ENCODE measurements at places on chromosomes 4 and X.

DNA sequence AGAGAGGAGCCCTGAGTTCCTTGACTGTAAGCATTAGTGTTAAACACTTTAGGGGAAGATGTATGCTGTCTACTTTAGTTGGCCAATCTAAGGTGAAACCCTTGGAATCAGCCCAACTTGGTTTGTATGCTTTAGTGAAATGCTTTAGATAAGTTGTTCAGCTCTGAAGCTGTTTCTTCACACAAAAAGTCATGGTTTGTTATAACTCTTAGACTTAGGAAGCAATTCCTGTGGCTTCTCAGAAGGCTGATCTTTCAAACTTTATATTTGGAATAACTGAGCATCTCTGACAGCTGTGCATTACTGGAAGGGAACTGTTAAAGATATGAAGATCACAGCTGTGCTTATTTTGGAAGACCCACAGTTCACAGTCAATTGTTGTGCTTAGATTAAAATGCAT is 714.1 kb downstream of the FAT4 start:
- no peak for DNase-seq

DNA sequence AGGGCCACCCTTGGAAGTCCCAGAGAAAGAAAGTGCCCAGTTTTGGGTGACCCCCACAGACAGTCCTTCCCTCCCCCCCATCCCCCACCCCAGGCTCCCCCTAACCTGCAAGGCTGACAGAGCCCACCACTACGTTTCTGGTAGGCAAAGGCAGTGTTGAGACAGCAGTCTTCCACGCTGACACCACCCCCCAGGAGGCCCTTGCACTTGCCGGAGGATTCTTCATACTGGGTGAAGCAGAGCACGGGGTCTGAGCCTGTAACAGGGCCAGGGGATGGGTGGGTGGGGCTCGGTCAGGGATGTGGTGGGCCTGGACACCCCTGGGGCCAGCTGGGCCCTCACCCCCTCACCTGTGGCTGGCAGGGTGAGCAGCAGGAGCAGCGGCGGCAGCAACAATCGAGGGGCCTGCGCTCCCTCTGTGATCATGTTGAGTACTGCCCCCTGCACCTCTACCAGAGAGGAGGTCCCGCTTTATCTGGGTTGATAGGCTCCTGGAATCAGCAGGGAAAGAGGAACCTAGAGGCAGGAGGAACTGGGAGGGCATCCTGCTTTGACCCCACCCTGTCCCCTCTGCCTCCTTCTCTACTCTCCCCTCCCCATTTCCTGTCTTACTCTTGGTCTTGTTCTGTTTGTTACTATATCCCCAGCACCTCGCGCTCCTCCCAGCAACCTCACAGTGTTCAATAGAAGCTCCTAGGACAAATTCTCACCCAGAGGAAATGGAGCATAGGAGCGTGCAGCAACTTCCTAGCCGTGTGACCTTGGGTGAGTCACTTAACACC is at the start of gene CFP:
Gene CFP, minus strand, starts transcription at position 512 of the 782 bp plus-strand sequence. Its CDS starts 86 bp downstream, at position 426.
- no peak for DNase-seq

DNA sequence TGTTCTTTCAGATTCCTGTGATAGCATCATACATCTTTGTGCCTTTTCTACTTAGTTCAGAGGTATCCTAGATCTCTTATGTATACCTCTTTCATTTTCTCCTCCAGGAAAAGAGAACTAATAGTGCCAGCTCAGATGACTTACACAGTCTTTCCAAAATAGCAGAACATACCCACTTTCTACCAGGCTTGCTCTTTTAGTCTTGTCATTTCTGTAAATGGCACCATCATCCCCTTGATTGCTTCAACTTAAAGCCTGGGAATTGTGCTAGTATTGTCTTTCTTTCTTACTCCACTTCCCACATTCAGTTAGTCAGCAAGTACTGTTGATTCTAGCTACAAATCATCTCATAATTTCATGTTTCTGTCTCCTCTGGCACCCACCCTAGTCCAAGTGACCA is 5.1 kb downstream of the APEX2 start:
- DNase-seq: no peak

DNA sequence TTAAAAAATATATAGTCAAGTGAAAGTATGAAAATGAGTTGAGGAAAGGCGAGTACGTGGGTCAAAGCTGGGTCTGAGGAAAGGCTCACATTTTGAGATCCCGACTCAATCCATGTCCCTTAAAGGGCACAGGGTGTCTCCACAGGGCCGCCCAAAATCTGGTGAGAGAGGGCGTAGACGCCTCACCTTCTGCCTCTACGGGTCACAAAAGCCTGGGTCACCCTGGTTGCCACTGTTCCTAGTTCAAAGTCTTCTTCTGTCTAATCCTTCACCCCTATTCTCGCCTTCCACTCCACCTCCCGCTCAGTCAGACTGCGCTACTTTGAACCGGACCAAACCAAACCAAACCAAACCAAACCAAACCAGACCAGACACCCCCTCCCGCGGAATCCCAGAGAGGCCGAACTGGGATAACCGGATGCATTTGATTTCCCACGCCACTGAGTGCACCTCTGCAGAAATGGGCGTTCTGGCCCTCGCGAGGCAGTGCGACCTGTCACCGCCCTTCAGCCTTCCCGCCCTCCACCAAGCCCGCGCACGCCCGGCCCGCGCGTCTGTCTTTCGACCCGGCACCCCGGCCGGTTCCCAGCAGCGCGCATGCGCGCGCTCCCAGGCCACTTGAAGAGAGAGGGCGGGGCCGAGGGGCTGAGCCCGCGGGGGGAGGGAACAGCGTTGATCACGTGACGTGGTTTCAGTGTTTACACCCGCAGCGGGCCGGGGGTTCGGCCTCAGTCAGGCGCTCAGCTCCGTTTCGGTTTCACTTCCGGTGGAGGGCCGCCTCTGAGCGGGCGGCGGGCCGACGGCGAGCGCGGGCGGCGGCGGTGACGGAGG is at the start of gene FMR1:
Gene FMR1, plus strand, starts transcription at position 728 of the 831 bp plus-strand sequence. CDS start 261 bp downstream, outside the sequence.
- DNase-seq: peak; percentile 82

- DNase-seq: no peak
Observed at GRCh38 chrX:9912351-9913145, 54.6 kb upstream of the CLDN34 start.

- DNase-seq: no peak
Observed at GRCh38 chrX:471281-471680, 84.6 kb upstream of the PPP2R3B start.

GRCh38 chr4:140297221-140297570 is 76.2 kb upstream of the SCOC start:
- no peak for DNase-seq

- no peak for DNase-seq
Observed at GRCh38 chr4:152266831-152267480, 268.9 kb downstream of the FBXW7 start.

DNA sequence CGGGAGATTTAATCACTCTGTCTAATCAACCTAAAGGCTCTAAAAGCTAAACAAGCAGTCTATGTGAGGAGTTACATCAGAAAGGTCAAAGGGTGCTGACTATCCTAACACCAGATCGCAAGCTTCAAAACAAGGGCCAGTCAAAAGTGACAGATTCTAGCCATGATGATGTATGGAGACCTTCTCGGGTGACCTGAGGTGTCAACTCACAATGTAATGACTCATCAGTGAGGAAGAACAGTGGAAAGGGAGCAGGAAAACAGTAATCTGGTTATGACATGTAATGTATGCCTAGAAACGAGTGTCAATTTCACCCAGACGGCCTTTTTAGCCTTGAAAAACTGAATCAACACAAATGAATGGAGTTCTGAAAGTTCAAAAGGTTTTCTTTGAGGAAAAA is 375.3 kb downstream of the IDS start:
- DNase-seq: no peak

GRCh38 chr4:143736861-143737260 is 36.4 kb upstream of the FREM3 start:
- DNase-seq: no peak

DNA sequence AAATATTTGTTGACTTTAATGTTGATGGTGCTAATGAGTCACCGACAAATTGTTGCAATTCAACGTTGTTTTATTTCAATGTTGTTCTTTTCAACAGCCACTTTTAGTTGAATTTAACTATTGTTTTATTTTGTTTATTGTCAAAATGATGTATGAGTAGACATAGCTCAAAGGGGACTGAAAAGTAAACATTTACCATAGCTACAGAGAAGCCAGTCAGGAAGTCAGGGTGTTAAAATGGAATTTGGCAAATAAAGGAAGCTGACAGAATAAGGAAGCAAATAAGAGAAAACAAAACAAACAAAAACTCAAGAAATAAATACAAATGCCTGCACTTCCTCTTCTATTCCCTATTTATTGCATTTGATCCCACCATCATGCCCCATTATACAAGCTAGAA is 648.4 kb upstream of the HTR2C start:
- no peak for DNase-seq

- DNase-seq: no peak
Observed at GRCh38 chr4:132062611-132063239, 1086.4 kb upstream of the PCDH10 start.

GRCh38 chrX:69554321-69554947 is 50.3 kb downstream of the NALF2 start:
- no peak for DNase-seq

- no peak for DNase-seq
Observed at GRCh38 chr4:59161249-59161648, 2038.9 kb upstream of the ADGRL3 start.

DNA sequence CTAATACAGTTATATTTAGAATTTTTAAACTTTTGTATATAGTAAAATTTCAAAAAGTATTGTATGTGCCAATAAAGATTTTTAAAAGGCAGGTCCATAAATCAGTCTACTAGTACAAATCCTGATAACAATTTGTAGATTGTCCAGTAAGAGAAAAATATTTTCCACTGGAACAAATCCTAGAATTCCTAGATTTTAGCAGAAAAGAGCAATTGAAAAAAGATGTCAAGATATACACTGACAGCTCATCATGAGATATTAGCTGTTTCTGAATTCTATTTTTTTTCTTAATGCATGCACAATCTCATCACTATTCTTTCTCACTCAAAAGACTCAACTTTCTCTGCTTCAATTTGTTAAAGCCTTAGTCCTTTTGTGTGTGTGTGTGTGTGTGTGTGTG is 289.2 kb upstream of the MAD2L1 start:
- DNase-seq: no peak

DNA sequence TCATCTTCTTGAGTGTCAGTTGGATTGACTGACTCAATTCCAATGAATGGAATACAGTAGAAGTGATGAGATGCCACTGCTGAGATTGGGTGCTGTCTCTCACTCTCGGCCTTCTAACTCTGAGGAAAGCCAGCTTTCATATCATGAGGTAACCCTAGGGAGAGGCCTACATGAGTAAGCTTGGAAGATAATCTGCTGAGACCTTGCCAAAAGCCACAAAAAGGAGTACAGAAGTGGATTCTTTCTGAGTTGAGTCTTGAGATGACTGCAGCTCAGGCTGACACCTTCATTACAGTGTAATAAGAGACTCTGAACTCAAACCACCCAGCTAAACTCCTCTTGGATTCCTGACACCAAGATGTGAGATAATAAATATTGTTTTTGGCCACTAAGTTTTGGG is 537.4 kb upstream of the MAGEB18 start:
- no peak for DNase-seq

GRCh38 chr4:119105605-119106004 is 30.0 kb upstream of the MYOZ2 start:
- no peak for DNase-seq

DNA sequence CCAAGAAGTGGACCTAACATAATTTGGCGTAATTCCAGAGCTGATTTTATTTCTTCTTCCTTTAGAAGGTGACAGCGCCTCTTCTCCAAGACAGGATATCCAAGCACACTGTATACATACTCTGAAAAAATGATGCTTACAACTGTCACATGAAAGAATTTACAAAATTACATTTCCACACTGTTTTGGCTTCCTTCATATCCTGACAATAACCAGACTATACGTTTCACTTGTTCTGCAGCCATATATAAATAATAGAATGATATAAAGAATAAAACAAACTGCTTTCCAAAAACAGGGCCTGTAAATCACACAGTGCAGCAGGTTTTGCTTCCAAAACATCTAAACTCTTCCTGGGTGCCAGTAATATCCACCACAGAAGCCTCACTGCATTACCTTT is 141.6 kb downstream of the FBXO8 start:
- no peak for DNase-seq

- DNase-seq: no peak
Observed at GRCh38 chrX:67787196-67787595, 243.4 kb downstream of the AR start.

DNA sequence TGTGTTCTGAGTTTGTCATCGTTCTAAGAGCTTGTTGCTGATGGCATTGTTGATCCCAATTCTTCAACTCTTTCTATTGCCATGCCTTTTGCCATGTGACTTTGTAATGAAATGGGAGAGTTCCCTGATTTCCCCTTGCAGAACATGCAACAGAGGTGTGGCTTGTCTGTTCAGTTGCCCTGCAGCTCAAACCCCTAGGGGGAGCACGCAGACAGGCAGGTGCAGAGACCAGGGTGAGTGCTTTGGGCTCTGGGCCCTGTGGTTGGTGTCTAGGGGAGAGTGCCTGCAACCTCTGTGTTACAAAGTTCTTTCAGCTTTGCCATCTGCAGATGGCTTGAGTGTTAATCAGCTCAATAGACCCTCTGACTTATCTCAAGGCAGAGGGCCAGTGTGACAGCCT is 332.7 kb downstream of the MID1IP1 start:
- DNase-seq: no peak

GRCh38 chr4:128241425-128241913 is 46.1 kb downstream of the PGRMC2 start:
- DNase-seq: no peak

- DNase-seq: no peak
Observed at GRCh38 chrX:151391722-151392121, 5.3 kb upstream of the VMA21 start.

DNA sequence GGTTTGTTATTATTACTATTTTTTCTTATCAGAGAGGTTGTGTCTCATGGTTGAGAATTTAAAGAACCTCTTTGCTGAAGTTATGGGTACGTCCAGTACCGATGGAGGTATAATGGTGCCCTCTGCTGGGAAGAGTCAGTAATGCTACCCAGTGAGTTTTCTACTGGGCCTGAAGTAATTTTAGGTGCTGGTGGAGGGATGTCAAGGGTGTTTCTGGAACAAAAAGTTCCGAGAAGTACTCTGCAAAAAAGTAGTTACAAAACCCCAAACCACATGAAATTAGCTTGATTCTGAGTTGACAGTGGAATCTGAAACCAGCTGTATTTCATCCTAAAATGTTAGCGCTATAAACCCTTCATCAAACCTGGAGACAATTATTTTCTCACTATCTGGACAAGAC is 102.5 kb upstream of the MID1 start:
- no peak for DNase-seq

DNA sequence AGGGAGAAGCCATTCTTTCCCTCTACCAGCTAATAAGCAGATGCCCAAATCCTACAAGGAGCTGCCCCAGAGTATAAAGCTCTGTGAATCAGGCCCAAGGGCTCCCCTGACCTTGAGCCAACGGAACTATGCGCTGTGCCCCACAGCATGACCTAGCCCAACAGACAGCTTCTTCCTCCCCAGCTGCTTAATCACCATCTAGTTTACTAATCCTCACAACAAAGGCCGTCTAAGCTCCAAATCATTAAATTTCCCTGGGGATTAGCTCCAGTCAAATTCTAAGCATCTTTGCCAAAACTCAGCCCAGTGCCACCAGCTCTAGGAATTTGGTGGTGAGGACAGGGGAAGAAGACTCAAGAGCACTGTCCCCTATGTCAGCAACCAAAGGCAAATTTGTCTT is 113.1 kb downstream of the SHROOM4 start:
- DNase-seq: no peak

Measured in stimulated activated CD4-positive, alpha-beta T cell treated with anti-CD3 and anti-CD28 coated beads, Interleukin-15, amount 100 ng/mL, for 1 hour (primary cell).